ENCODE measurements at places on chromosomes 7 and 10. TPM values are rescaled to one million over a fixed set of nuclear protein-coding genes. Genes with fewer than 3 reads are reported as not detected.

The IFIT2 gene
- 14.0 TPM for polyA plus RNA-seq

The CALD1 gene
- polyA plus RNA-seq, result 234 TPM

The NUTM2E gene
- polyA plus RNA-seq, result 0.52 TPM

The CPA2 gene
- 0.44 TPM for polyA plus RNA-seq

The ATG9B gene
- polyA plus RNA-seq, result 2.6 TPM

The ACTR3C gene
- 5.7 TPM for polyA plus RNA-seq

The ASAH2 gene
- polyA plus RNA-seq, result 4.4 TPM

The FAM3C gene
- polyA plus RNA-seq, result 74.8 TPM

The LMTK2 gene
- polyA plus RNA-seq, result 12.8 TPM

The SPDYE11 gene
- polyA plus RNA-seq, result 0.87 TPM

The ABCB4 gene
- polyA plus RNA-seq, result 1.2 TPM

The TSPAN15 gene
- 43.1 TPM for polyA plus RNA-seq

The C7orf25 gene
- 2.4 TPM for polyA plus RNA-seq

The ETV1 gene
- polyA plus RNA-seq, result 33.3 TPM

The TAS2R39 gene
- not detected for polyA plus RNA-seq

The PPP1R17 gene
- polyA plus RNA-seq, result not detected

The NEURL1 gene
- polyA plus RNA-seq, result 2.7 TPM

The SLC39A12 gene
- 0.09 TPM for polyA plus RNA-seq

The PIP gene
- polyA plus RNA-seq, result not detected

The EIF5AL1 gene
- 3.1 TPM for polyA plus RNA-seq

The MTG1 gene
- 51.1 TPM for polyA plus RNA-seq

The IKZF1 gene
- polyA plus RNA-seq, result 2.0 TPM

The ADCY1 gene
- 2.8 TPM for polyA plus RNA-seq

The TUBB8 gene
- polyA plus RNA-seq, result 0.76 TPM

The HMX2 gene
- polyA plus RNA-seq, result not detected

The SLC26A5 gene
- 0.51 TPM for polyA plus RNA-seq

The GIMAP2 gene
- 16.1 TPM for polyA plus RNA-seq

The CYP2W1 gene
- 21.2 TPM for polyA plus RNA-seq

The CYP3A4 gene
- polyA plus RNA-seq, result 0.30 TPM

The CLCN1 gene
- not detected for polyA plus RNA-seq

The VWC2 gene
- polyA plus RNA-seq, result 0.01 TPM

The FXYD4 gene
- polyA plus RNA-seq, result not detected

The C7orf33 gene
- polyA plus RNA-seq, result not detected

The PILRA gene
- 4.5 TPM for polyA plus RNA-seq

The PTPRZ1 gene
- polyA plus RNA-seq, result 116 TPM

The WIPF3 gene
- 1.0 TPM for polyA plus RNA-seq

The UBE2H gene
- 85.2 TPM for polyA plus RNA-seq

The SLC26A3 gene
- not detected for polyA plus RNA-seq

The CCDC126 gene
- polyA plus RNA-seq, result 10.3 TPM

The MMD2 gene
- polyA plus RNA-seq, result not detected

The CDK5 gene
- polyA plus RNA-seq, result 14.6 TPM

The GIGYF1 gene
- polyA plus RNA-seq, result 52.9 TPM
